ENCODE measurements at places on chromosomes 3 and 15.

- DNase-seq: no peak
Measured at GRCh38 chr15:58583171-58583908, 151.5 kb downstream of the LIPC start.

DNA sequence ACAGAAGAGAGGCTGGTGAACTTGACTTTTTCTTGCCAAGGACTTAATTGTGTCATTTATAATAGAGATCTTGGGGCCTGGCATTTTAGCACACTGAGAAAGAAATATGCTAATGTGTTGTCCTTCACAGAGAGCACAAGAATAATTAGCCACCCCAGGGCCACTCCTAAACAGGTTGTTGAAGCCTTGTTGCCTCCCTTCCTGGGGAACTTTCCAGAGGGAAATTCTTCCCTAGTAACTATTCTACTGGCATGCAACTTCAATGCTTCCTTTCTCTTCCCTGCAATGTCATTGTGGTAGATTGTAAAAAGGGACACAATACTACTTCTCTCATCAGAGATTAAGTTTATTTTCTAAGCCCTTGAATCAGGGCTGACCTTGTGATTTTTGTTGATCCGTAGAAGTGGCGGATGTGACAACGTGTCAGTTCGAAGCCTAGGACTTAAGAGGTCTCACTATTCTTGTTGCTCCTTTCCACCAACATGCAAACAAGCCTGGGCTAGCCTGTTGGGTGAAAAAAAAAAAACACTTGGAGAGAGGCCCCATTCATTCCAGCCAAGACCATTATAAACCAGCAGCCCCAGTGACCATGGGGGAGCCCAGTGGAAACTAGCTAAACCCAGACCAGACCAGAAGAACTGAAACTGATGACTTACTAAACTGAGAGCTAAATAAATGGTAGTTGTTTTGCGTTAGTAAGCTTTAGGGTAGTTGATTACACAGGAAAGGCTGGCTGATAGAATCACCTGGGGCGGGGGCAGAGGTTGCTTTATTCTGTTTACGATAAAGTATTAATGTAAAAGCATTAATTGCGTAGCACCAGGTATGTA is 287.2 kb downstream of the SHQ1 start:
- no peak for DNase-seq

DNA sequence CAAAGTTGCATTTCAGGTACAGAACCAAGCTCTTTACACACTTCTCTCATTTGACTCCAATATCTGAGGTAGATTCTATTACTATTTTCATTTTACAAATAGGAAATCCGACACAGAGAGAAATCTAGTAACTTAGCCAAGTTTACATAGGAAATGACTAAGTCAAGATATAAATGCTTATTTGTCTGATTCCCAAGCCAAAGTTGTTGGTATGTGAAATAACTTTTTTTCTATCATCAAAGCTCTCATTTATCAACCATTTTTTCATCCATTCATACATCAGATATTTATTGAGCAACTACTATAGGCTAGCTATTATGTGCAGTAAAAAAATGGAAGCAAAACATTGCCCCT is 89.2 kb upstream of the MITF start:
- no peak for DNase-seq

DNA sequence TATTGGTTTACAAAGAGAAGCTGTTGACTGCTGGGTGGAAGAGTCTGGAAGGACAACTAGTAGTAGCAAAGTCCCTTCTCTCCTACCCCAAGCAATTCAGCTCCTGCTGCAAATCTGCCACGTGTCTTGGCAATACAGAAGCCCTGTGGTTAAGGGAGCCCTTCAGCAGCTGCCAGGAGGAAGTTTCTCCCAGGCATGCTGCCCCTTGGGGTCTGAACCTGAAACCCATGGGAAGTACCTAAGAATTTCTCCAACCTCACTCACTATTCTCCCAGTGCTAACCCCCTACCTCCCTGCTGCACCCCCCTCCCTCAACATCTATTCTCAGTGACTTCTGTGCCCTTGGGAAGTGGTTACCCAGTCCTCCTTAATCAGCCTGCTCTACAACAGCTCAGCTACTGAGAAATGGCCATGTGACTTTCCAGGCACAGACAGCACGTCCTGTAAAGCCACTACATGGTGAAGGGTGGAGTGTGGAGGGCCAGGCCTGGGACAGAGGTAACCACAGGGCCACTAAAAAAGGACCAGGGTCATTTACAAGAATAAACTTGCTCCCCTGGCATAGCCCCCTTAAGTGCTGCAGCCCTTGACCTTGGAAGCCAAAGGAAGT is 316.6 kb downstream of the NTRK3 start:
- DNase-seq: no peak

GRCh38 chr3:42228796-42229195 is 37.2 kb downstream of the CCK start:
- no peak for DNase-seq

DNA sequence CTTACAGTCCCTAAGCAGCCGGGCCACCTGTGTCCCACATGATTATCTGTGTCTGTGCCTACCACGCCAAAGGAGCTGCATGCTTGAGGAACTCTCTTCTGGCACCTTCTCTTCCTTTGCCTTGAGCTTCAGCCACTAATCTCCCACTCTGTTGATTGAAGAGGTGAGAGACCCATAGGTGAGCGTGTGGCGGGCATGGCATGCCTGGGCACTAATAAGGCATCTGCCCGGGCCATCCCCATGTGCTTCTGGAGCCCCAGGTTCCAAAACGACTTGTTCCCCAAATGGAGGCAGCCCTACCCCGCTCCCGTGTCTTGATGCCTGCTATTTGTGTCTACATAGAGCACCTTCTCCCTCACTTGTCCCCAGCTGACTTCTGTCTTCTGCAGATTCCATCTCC is 13.0 kb downstream of the MCM2 start:
- DNase-seq: no peak

DNA sequence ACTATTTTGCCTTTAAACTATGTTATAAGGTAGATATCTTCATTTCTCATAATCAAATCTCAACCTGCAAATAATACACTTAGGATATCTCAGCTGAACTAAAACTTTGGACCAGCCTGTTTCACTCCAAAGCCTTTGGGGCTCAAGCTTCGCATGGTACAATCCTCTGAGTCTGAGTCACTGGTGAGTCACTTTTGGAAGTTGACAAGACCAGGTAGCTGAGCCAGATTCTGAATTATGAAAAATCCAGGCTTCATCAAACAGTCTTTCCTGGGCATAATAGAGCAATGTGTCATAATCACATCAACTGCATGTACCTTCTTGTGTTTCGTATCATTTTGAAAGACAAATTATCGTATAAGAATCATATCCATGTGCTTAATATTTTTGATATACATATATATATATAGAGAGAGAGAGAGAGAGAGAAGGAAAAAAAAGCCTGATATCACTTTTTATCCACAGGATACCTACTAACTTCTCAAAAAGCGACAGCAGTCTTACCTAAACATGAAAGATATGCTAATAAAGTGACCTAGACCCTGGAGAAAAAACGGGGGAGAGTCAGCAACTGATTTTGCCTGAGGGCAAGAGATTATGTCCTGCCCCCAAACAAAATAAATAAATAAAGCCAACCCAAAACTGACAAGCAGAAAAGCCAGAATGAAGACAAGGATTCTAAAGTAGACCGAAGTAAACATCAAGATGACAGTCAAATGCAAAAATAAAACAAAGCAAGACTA is 263.9 kb upstream of the TGFBR2 start:
- no peak for DNase-seq

GRCh38 chr3:121796970-121797369 is 37.9 kb downstream of the IQCB1 start:
- DNase-seq: no peak

All from activated CD8-positive, alpha-beta memory T cell treated with anti-CD3 and anti-CD28 coated beads for 4 hours (primary cell).